ENCODE measurements at places on chromosomes 11 and 22. TPM values are rescaled to one million over a fixed set of nuclear protein-coding genes. Genes with fewer than 3 reads are reported as not detected.
A peak's percentile ranks its signal among the peaks of the same experiment; 100 is the strongest.

The TNRC6B gene
- 37.4 TPM for total RNA-seq

The MPZL3 gene
- 1.7 TPM for total RNA-seq

The RBX1 gene
- total RNA-seq = 44.8 TPM

The PRG3 gene
- total RNA-seq = not detected

The CD82 gene
- total RNA-seq = 67.6 TPM

DNA sequence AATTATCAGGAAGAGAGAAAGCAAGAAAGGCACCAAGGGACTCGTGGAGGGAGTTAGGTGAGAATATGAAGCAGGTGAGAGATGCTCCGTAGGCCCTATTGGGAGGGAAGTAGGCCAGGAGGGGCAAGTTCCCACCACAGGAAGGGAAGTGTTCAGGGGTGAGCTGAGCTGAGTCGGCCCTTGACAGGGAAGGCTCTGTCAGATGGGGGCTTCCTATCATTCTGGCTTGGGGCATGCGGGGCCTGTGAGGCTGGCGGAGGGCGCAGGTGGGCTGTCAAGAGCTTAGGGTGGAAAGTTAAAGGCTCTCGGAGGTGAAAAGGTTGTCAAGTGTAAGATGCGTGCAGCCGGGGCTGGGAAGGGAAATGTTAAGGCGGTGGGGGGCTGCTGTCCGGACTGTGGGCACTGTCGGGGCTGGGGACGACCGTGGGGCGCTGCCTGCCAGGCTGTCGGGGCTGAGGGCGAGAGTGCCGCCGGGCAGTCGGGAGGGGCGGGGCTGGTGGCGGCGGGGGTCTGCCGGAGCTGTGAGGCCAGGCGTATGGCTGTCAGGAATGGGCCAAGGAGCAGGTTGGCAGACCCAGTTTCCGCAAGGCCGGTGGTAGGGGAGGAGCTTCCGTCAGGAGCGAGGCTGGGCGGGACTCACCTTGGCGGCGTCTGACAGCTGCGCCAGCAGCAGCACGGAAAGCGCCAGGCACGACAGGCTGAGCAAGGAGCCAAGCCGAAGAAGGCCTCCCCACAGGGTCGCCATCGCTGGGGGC lies 496 bp downstream of the TMEM9B start:
- peak; percentile 93 for DNase-seq

DNA sequence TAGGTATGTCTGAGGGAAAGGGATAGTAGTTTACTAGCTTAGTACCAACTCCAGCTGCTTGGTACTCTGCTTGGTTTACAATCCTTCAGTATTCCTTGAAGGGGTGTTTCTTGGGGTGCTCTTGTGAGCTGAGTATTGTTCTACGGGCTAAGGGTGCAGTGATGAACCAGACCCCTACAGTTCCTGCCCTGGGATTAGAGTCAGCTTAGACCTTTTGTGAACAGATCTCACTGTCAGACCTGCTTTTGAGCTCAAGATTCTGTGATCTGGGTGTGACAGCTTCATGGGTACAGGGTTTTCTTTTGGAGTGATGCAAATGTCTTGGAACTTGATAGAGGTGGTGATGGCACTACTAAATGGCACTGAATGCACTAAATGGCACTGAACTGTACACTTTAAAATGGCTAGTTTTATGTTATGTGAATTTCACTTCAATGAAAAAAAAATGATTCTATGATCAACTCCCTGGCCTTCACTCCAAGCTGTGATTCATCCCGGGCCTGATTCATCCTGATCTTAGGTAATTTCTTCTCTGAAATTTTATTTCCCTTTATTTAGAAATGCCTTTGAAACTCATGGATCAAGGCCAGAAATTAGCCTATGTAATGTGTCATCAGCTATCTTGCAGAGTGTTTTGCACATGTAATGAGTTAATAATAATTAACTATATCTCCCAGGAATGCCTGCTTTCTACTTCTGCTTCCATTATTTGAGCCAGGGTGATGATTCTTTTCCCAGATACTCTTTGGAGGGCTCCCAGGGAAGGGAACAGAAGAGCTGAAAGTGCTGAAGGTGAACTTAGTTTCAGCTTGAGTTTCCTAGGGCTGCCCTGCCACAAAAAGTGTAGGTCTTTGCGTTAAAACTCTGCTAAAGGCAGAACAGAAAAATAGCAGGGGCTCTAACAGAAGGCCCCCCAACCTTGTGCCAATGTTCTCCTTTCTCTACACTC lies 87.9 kb downstream of the NCAM1 start:
- no peak for DNase-seq

- DNase-seq = no peak
These were observed 133.6 kb upstream of the PLET1 start for GRCh38 chr11:112394304-112394703.

DNA sequence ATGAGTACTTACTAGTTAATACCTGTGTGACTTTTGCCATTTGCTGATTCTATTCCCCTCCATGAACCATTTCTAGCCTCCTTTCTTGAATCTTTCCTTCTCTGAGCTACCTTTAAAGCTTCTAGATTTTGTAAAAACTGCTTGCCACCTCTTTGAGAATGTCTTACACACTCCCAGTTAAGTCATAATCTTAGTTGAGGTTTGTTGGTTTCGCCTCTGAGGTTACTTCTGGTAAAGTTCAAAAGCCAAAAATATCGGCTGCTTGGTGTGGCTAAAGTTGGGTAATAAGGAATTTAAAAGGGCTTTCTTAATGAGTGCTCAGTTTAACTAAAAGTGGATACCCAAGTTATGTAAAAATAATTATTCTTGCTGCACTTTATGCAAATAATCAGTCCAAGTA lies 10.4 kb upstream of the GLYAT start:
- DNase-seq = no peak

- no peak for DNase-seq
These were observed 23.3 kb upstream of the PHF21B start for GRCh38 chr22:45033136-45033535.

- no peak for DNase-seq
These were observed 4.7 kb upstream of the FAM111B start for GRCh38 chr11:59102259-59102765.
